ENCODE measurements at places on chromosomes 3 and 15.

GRCh38 chr15:95024351-95024750 is 793.0 kb downstream of the MCTP2 start:
- DNase-seq: no peak

- DNase-seq: no peak
Measured at GRCh38 chr3:65479990-65480389, 558.7 kb downstream of the MAGI1 start.

DNA sequence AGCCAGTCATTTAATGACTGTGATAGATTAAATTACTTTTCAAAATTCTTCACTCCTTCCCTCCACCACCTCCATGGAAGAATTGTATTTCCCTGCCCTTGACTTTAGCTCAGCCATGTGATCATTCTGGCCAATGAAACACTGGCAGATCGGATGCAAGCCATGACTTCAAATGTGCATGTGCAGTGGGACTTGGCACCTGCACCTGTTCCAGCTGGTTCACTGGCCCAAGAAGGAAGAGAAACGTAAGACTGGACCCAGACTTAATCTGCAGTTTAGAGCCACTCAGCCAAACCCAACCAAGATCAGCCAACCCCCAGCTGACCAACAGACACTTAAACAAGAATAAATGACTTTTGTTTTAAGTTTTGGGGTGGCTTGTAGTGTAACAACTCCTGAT is 11.8 kb downstream of the DPH3 start:
- no peak for DNase-seq

DNA sequence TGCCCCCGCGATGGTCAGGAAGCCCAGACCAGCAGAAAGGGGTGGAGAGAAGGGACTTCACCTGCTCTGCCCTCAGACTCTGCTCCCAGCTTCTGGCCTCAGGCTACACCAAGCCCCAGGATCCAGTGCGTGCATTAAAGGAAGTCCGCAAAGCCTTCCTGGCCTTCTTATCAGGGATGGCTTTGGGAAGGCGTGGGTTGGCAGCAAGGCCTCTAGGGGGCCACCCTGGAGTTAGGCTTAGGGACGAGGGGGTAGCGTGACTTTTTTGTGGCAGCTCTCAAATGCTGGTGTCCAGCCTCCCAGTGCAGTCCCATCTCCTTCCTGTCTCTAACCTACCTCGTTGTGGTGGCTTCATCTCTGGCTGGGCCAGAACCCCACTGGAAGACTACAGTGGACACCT is 18.9 kb upstream of the RPL29 start:
- no peak for DNase-seq

GRCh38 chr3:72234391-72234790 is 449.4 kb upstream of the PROK2 start:
- no peak for DNase-seq

DNA sequence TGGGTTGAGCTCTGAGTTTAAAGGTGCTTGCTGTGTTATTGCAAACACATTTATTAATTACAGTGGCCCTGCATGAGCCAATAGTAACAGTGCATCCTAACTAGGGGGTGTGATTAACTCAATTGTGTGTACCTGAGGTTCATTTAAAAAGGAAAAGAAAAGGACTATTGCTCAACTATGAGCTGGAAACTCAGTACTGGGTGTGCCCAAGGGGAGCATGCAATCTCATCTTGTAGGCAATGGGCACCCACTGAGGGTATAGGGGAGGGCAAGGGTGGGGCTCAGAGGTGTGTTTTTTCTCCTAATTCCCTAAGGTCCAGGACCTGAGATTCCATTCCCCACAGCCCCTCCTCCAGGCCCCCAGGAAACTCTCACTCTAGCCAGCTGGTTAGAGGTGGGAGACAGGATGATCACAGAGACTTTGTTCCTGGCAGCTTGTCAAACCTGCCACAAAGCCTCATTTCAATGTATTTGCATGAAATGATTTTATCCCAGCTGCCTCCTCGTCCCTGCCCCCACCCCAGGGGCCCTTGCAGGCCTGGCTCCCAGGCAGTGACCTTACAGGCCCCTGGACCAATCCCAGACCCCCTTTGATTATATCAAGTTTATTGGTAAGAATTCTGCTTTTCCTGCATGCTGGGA is 220.7 kb downstream of the TBC1D2B start:
- DNase-seq: no peak

GRCh38 chr3:109059264-109059663 is 58.7 kb downstream of the MORC1 start:
- no peak for DNase-seq

- no peak for DNase-seq
Measured at GRCh38 chr3:120344349-120344748, 4.8 kb downstream of the LRRC58 start.

- DNase-seq: no peak
Measured at GRCh38 chr3:481680-482079, 285.1 kb downstream of the CHL1 start.

- DNase-seq: no peak
Measured at GRCh38 chr15:42693942-42694341, 43.0 kb downstream of the CDAN1 start.

DNA sequence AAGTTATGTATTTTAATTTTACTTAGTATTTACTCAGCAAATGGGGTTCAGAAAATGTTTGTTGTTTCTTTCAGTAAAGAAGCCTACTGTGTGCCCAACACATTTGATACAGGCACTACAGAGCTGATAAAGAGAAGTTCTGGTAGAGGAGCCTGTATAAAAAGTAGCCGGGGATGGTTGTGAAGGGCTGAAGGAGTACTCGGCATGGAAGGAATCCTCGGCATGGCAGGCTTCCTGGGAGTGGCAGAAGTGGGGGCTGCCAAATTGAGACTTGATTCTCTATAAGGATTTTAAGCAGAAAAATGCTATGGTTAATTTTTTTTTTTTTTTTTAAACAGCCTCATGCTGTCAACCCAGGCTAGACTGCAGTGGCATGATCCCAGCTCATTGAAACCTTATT is 9.3 kb downstream of the ARL13B start:
- no peak for DNase-seq

DNA sequence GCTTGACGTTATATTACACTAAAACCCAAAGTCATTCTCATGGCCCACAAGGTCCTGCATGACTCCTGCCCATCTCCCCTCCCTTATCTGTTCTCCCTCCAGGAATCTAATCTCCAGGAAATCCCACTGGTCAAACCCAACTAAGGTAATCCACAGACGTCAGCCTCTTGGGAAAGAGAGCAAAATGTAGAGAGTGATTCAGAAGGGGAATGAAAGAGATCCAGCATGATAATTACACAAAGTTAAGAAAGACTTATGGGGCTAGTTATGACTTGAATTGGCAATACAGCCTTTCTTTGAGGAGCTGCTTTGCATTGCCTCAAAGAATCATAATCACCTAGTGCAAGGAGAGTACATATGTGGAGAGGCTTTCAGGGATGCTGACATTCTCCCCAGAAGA is 137.8 kb upstream of the MYRIP start:
- DNase-seq: no peak

DNA sequence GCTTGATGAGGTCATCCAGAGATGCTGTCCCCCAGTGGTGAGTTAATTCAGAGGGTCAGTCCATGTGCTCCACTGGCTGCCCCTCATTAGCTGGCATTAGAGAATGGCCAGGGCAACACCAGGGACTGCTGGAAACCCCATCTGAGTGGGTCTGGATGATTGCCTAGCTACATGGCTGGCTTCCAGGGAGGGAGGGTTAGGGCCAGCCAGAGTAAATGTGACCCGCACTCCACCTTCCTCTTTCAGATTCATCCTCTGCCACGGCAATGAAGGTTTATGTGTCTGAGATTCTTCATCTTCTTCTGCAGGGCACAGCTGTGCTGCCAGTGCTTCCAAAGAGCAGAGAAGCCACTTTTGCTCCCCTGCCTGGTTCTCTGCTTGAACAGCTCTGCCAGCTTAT is 391.9 kb downstream of the OCA2 start:
- no peak for DNase-seq

GRCh38 chr15:83837945-83838571 is 184.1 kb downstream of the ADAMTSL3 start:
- DNase-seq: no peak

DNA sequence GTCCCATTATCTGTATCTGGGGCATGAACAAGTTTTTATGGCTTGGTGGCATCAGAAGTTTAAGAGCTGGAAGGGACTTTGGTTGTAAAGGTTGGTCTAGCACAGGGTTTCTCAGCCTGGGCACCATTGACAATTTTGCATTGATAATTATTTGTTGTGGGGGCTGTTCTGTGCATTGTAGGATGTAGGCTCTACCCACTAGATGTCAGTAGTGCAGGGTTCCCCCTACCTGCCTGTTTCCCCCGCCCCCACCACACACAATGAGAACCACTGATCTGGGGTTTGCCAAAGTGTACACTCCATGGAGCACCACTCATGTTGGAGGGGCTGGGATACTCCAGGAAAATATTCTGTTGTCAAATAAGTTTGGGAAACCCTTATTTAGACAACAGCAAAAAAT is 42.7 kb downstream of the PLCL2 start:
- DNase-seq: no peak

DNA sequence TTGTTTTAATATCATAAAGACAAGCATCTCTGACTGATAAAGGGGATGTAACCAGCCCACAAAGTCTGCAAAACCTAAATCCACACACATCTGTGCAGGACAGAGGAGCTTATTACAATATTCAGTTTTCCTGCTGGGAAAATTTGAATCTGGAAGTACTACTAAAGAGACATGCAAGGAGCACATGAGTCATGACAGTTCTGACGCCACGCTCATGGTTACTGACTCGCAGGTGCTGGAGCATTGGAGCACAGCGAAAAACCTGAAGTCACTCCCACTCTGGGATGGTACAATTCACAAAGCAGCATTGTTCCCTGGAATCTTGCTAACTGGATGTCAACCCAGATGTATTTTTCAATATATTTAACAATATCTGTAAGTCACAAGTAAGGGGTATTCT is 7.6 kb upstream of the ISL2 start:
- DNase-seq: no peak

- DNase-seq: no peak
Measured at GRCh38 chr3:11610044-11610671, 33.6 kb downstream of the VGLL4 start.

- DNase-seq: no peak
Measured at GRCh38 chr15:33859992-33860545, 108.2 kb upstream of the CHRM5 start.

DNA sequence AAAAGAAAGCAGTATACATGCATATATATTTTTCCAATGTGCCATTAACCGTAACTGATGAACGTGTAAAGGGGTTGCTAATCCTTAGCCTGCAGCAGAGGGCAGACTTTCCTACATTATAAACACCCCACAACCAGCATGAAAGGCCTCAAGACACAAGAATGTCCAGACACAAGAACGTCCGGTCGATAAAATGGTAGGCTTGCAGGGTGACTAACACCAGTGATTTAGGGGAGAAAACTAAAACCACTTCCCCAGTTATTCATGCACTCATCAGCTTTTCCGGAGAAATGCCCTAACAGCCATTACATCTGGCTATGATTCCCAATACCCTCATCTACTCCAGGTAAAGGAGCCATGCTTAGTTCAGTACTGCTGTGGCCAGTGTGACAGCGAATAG is 57.4 kb downstream of the LRTM1 start:
- DNase-seq: no peak

DNA sequence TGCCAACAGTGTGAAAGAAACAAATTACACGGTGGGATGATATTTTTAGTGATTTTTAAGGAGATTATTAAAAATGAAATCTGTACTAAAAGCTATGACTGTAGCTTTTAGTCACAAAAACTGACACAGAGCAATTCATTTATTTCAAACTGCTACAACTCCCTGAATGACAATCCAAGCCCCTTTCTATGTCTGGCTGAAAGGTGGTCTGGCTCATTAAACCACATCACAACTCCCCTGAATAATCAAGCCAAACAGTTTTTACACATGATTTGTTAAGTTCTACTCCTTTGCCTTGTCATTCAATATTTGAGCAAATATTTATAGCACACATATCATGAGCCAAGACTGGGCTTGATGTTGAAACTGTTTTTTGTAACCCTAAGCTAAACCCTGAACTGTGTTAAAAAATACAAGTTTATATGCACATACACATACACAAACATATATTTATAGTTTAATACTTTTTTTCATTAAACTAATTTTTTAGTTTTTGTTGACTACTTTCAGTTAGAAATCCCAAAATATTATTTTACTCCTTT is 125.5 kb downstream of the RBMS3 start:
- no peak for DNase-seq
